ENCODE measurements at places on chromosomes 2 and 18. TPM values are rescaled to one million over a fixed set of nuclear protein-coding genes. Genes with fewer than 3 reads are reported as not detected.
A peak's percentile ranks its signal among the peaks of the same experiment; 100 is the strongest.

Gene DCDC2C
- total RNA-seq, result not detected

Gene RAB6D
- not detected for total RNA-seq

GRCh38 chr2:118224895-118225311, 136.6 kb downstream of the INSIG2 start:
- DNase-seq, result no peak

DNA sequence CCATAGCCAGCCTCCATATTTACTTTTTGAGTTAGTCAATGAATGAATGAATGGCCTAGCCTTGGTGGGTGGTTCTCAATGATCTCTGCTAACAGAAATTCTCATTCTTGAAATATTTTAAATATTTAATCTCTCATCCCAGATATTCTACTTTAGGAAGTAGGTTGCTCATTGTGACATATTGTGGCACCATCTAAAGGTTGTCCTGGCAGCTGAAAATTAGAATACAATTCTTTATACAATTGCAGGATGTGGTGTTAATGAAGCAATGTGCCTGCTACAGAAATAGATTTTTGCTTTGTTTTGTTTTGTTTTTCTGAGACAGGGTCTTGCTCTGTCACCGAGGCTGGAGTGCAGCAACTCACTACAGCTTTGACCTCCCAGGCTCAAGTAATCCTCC, 35.8 kb downstream of the SCG2 start:
- DNase-seq, result no peak

Gene RNF152
- total RNA-seq, result 0.18 TPM

GRCh38 chr2:207352978-207353671, 176.6 kb upstream of the CREB1 start:
- no peak for DNase-seq

DNA sequence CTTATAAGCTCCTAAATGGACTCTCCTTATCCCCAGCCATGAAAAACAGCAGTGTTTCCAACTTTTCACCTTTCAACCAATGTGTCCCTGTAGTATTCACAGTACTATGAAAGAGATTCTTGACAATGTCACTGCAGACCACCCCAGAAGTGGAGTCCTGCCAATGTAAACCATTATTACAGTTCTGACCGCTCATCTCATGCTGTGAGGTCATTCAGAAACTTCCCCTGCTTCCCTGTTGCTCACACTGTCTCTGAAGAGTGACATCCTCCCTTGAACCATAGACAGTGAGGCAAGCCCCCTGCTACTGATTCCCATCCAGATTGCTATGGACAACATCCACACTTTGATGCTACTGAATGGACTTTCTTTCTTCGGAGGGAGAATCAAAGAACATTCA, 1523.7 kb upstream of the ACVR2A start:
- DNase-seq, result no peak

Gene KCNG2
- total RNA-seq, result not detected

Gene COLEC12
- 0.03 TPM for total RNA-seq

Gene ABCG5
- 0.05 TPM for total RNA-seq

Gene TMEM18
- total RNA-seq, result 49.6 TPM

DNA sequence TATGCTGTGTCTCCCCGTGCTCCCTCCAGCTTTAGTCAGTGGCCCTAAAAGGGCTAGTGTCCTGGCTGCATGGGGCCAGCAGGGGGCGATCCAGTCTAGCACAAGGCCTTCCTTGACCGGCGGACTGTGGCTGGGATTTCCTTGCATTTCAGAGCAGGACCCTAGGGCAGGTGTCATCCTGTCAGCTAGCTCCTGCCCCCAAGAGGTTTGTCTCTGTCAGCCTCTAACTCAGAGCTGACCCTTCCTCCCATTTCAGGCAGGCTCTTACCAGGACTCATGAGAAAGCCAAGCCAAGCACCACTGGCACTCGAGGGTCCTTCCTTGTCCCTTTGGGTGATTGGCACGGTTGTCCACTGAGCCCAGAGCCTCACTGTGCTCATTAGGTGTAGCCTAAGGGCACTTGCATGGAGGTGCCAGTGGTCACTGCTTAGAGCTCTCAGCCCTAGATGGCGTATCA, 140.3 kb downstream of the RPIA start:
- DNase-seq, result peak; percentile 17

- no peak for DNase-seq
Measured at GRCh38 chr2:203893401-203893800, 25.8 kb downstream of the CTLA4 start.

GRCh38 chr2:85534881-85535280, 4.1 kb upstream of the MAT2A start:
- no peak for DNase-seq

GRCh38 chr2:158004126-158004764, 97.4 kb upstream of the UPP2 start:
- no peak for DNase-seq

Gene ZNF804A
- 2.2 TPM for total RNA-seq

DNA sequence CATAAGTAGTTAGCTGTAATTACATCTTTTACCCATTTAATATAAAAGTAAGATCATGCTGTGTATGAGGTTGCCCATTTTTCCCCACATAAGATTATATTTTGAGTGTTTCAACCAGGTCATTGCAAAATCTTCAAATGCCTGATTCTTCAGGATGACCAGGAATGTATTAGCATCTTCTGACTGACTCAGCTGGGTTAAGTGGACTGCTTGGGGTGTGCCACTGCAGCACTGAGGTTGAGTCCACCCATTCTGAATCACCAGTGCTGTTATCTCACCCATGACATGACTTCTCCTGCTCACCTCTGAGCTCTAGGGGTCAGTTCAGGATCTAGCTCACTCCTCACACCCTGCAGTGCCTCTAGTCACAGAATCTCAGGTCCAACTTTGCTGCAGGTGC, 576.7 kb upstream of the ZEB2 start:
- no peak for DNase-seq

DNA sequence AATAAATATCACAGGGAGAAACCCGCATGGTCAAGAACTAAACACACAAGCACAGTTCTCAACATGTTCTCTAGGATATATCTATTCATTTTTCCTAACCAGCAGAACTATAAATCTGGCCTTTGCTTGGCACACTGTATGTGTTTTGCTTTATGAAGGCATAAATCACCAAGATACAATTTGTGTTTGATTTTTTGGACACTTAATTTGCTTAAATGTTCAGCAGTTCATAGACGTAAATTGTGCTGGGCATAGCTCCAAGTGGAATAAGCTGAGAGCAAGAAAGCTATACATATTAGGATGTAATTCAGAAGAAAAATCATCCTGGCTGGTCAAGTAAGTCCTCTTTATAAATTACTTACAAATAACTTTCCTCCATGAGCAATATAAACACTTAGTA, 341.5 kb upstream of the ATP5MC3 start:
- no peak for DNase-seq

GRCh38 chr18:62249478-62250097, 62.5 kb downstream of the RELCH start:
- DNase-seq, result peak; percentile 35

- DNase-seq, result no peak
Measured at GRCh38 chr2:118903551-118904479, 38.2 kb upstream of the MARCO start.

Gene GCC2
- 23.4 TPM for total RNA-seq

- DNase-seq, result no peak
Measured at GRCh38 chr2:6143812-6144211, 451.6 kb downstream of the SOX11 start.

DNA sequence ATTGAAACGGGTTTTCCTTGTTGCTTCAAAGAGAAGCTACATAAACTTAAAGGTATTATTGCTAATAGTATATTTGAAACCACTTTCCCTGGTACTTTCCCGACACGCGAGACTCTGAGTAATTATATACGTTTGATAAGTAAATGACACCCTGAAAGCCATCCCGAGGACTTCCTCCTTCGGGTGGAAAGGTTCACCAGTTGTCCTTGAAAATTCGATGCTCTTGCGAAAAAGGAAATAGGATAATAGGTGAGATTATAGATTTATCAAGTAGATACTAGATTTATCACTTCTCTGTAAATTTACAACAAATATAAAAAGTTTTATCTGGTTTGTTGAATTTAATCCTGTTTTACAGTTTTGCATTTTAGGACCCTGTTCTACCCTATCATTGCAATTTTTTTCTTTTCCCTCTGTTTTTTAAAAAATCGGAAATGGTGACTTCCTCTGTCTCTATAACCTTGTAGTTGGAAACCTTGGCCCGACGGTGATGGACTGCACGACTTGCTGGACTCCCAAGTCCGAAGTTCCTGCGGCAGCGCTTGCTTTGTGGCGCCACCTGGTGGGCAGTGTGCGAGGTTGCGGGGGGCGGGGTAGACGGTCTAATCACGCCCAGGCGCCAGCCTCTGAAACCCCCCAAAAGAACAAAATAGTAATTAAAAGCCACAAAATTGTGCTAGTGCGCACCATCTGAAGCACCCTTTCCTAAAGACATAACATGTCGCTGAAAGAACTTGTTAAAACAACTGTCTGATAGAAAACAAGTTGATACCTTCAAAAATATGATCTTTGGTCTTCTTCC, 972 bp upstream of the DLX2 start:
- DNase-seq, result no peak

Gene MROH2A
- total RNA-seq, result not detected

- DNase-seq, result no peak
Measured at GRCh38 chr2:193542762-193543161, 1348.0 kb upstream of the TMEFF2 start.

Gene AQP12B
- not detected for total RNA-seq

DNA sequence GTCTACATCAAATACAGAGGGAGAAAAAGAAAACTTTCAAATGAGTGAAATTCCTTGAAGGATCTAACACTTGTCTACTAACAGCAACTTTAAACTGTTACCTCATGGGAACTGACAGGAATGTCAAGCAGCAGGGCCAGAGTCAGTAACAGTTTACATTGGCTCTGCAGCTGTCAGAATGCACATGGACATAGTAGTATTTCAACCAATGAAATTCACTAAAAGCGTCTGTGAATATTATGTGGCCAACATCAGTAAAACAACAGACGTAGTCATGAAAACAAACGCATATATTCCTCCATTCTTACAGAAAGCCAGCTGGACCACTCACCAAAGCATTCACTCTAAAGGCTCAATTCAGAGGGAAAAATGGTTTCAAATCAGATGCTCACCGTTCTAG, 79.3 kb upstream of the RNU4ATAC start:
- no peak for DNase-seq

Gene MYL1
- total RNA-seq, result not detected

- no peak for DNase-seq
Measured at GRCh38 chr2:207767461-207768167, 2.1 kb downstream of the FZD5 start.

GRCh38 chr2:99998651-99999320, 143.6 kb downstream of the AFF3 start:
- no peak for DNase-seq

Gene DSG2
- 12.1 TPM for total RNA-seq

Gene MC4R
- not detected for total RNA-seq

- DNase-seq, result no peak
Measured at GRCh38 chr2:43106559-43107527, 119.6 kb downstream of the ZFP36L2 start.

Gene FBXO48
- total RNA-seq, result 0.74 TPM

- no peak for DNase-seq
Measured at GRCh38 chr2:13522917-13523821, 806.4 kb downstream of the TRIB2 start.

GRCh38 chr2:200443916-200444315, 66.0 kb downstream of the KCTD18 start:
- DNase-seq, result no peak

- peak; percentile 22 for DNase-seq
Measured at GRCh38 chr2:102449370-102449974, 23.6 kb upstream of the SLC9A4 start.

Gene ACADL
- not detected for total RNA-seq

DNA sequence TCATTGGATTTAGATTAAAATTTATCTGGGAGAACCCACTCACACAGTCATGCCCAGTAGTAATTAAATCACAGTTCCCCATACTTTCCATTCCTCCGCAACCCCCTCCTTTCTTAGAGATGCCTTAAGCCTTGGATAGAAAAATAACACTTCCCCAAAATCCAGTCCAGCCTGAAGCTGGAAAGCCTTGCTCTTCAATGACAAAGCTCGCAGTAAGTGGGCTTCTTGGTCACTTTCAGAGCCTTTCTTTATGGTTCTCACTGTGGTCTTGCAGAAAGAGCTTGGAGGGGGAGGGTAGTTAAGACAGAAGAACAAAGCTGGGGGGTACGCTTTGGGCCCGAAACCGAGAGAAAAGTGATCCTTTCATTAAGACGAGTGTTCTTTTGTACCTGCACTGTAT, 802.1 kb upstream of the POU3F3 start:
- no peak for DNase-seq

Gene TNFRSF11A
- 14.1 TPM for total RNA-seq

Gene FLACC1
- 0.39 TPM for total RNA-seq

Gene TEKT4
- total RNA-seq, result 0.26 TPM

- DNase-seq, result no peak
Measured at GRCh38 chr2:237569041-237569440, 2.7 kb downstream of the PRLH start.

Gene RNF144A
- total RNA-seq, result 5.4 TPM

GRCh38 chr2:105142239-105142638, 99.3 kb upstream of the GPR45 start:
- no peak for DNase-seq

DNA sequence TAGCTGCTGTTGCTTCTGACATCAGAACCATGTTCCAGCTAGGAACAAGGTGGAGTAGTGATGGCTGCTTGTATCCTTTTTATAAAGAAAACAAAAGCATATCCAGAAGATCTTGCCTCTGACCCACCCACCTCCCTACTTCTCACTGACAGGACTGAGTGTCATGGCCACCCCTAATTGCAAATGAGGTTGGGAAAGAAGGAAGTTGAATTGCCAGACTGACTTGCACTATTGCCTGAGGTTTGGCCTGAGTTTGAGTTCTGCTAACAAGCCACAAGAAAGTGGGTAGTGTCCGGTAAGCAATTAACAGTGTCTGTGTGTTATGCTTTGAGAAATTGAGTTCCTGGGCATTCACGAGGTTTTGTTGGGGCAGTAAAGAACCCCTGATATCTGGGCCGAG, 22.8 kb downstream of the SGPP2 start:
- DNase-seq, result no peak

DNA sequence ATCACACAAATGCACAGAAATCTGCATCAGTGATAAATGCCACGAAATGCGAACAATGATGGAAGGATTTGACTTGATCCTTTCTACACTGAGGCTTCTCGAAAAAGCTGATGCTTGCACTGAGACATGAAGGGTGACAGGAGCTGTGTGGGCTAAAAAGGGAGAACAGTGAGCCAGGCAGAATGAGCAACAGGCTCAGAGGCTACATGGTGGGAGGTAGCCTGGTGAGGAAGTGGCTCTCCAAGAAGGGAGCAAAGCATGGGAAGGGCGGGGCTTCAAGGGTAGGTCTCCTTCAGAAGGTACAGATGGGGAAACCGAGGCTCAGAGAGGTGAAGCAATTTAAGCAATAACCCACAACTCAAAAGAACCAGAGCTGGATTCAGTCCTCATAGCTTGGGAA, 82.4 kb downstream of the TRIM43 start:
- DNase-seq, result no peak

- no peak for DNase-seq
Measured at GRCh38 chr2:96907115-96908041, 37.5 kb upstream of the SEMA4C start.

- no peak for DNase-seq
Measured at GRCh38 chr2:68250652-68251186, 1.6 kb downstream of the PPP3R1 start.

Gene SULT1C3
- total RNA-seq, result not detected

Gene ZAP70
- 0.54 TPM for total RNA-seq

Gene C1QL2
- total RNA-seq, result not detected

GRCh38 chr2:50469784-50470183, 562.1 kb downstream of the NRXN1 start:
- no peak for DNase-seq

GRCh38 chr2:64101141-64101591, 43.1 kb downstream of the PELI1 start:
- no peak for DNase-seq

- peak; percentile 72 for DNase-seq
Measured at GRCh38 chr2:53767405-53768241, at the start of gene CHAC2. TSS of gene CHAC2 (plus strand) at chr2:53767804. CDS start at chr2:53767887, 83 bp downstream.
